ENCODE measurements at places on chromosomes 11 and 22.

- DNase-seq = no peak
Observed at GRCh38 chr11:45723397-45723796, 58.0 kb upstream of the CHST1 start.

DNA sequence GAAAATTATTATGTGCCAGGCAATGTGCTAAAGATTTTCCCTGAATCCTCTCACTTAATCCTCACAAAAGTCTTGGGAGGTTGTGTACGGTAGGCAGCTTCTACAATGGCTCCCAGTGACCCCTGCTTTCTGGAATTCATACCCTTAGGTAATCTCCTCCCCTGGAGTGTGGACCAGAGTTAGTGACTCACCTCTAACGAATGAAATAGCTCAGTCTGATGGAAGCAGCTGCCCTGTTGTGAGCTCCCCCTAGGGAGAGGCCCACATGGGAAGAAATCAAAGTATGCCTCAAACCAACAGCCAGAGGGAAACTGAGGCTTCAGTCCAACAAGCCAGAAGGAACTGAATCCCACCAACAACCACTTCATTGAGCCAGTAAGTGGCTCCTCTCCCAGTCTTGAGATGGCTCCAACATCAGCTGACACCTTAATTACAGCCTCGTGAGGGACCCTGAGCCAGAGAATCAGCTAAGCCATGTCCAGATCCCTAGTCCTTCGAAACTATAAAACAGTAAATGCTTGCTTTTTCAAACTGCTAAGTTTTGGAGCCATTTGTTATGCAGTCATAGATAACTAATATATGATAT, 98.9 kb upstream of the ISX start:
- DNase-seq = no peak

- DNase-seq = no peak
Observed at GRCh38 chr11:11292839-11293238, 60.2 kb downstream of the CSNK2A3 start.

- no peak for DNase-seq
Observed at GRCh38 chr11:127143251-127143650, 142.7 kb upstream of the KIRREL3 start.

DNA sequence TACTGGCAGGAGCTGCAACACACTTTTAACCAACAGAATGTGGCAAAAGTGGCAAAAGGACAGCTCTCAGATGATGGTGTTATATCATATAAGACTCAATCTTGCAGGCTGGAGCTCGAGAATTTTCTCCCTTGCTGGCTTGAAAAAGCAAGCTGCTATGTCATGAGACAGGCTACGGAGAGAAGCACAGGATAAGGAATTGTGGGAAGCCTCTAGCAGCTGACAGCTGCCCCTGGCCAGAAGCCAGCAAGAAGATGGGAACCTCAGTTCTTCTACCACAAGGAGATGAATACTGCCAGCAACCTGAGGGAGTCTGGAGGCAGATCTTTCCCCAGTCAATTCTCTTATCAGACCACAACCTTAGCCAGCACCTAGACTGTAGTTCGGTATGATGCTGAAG, 24.6 kb downstream of the FXYD6 start:
- DNase-seq = no peak

DNA sequence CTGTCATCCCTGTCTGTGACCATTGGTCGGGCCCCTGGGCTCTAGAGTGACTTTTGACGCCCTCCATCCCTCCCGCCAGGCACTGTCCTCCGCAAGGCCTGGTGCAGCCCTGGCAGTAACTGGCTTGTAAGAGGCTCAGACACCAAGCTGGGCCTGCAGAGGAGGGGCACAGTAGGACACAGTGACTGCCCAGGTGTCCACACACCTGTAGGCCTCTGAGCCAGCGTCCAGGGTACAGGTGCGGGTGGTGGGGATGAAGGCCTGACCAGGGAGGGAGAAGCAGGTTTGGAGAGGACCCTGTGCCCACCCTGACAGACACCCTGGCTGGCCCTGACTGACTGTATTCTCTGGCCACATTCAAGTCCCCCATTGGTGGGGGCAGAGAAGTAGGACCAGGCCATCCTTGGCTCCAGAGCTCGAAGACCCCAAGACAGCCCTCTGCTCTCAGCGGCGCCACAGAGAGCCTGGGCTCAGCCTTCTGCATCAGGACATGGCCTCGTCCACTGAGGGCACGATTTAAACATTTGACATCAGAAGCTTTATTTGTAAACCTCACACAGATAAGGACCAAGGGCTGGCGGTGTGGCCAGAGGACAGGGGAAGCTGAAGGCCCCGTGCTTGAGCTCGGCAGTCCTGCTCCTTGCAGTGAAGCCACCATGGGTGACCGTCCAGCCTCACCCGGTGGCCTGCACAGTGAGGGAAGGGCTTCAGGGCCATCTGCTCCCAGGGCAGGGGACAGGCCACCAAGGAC, 31.4 kb downstream of the PPIL2 start:
- DNase-seq = no peak

GRCh38 chr22:36781656-36782627, 6.0 kb upstream of the IFT27 start:
- peak; percentile 80 for DNase-seq

DNA sequence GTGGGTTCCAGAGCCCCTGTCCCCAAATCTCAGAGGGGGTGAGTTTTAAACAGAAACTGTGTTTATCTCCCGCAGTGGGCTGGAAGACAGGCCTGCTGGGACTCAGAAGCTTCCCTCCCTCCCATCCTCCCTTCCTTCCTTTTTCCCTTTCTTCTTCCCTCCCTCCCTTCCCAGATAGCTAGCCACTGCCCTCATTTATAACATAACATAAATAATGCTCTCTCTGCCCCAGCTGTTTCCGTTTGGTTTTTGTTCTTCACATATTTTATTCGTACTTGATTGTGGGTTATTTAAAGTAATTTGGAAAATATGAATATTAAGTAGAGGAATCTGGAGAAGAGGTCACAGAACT, 140.9 kb downstream of the TEAD1 start:
- DNase-seq = no peak

- DNase-seq = no peak
Observed at GRCh38 chr11:86067851-86068137, 1.1 kb downstream of the PICALM start.

GRCh38 chr11:115887727-115888126, 383.5 kb upstream of the CADM1 start:
- DNase-seq = no peak

GRCh38 chr11:126284829-126285228, 1.9 kb downstream of the TIRAP start:
- peak; percentile 68 for DNase-seq

- peak; percentile 12 for DNase-seq
Observed at GRCh38 chr11:103892603-103893002, 143.8 kb upstream of the DDI1 start.

GRCh38 chr22:28915969-28916368, 32.6 kb downstream of the ZNRF3 start:
- DNase-seq = no peak

- DNase-seq = no peak
Observed at GRCh38 chr11:45007011-45007410, 56.3 kb upstream of the TP53I11 start.

DNA sequence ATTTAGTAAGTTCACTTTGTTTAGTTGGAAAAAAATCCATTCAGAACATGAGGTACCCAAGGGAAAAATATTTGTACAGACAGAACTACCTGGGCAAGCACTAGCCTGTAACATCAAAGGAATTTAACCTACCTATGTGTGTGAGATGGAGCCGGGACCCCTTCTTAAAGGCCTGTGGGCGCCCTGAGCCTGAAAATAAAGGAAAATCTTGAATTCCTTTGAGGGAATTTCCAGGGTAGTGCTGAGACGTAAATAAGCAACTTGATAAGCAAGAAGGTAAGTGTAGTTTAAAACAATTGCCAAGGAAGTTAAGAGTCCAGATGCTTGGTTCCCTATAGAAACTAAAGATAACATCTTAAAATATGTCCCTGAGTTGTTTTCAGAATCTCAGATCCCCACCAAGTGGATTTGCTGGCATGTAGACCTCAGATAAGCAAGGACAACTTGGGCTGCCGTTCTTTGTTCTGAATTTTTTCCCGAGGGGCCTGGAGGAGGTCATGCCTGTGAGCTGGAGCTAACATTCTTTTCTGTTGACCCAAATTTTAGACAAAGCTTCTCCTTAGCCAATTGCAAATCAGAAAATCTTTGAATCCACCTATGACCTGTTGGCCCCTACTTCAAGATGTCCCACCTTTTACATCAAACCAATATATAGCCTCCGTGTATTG, 31.0 kb downstream of the MED17 start:
- no peak for DNase-seq

GRCh38 chr11:126403658-126404057, 48.2 kb downstream of the ST3GAL4 start:
- no peak for DNase-seq

- no peak for DNase-seq
Observed at GRCh38 chr11:113818426-113818825, 38.8 kb downstream of the CLDN25 start.

GRCh38 chr11:81165164-81165563, 1568.5 kb downstream of the FAM181B start:
- no peak for DNase-seq

- no peak for DNase-seq
Observed at GRCh38 chr22:22235558-22235957, 9.0 kb upstream of the VPREB1 start.

- no peak for DNase-seq
Observed at GRCh38 chr22:30143265-30143664, 63.0 kb downstream of the HORMAD2 start.

All from T1000 (cell line).